ENCODE measurements at places on chromosomes 4 and X.
A peak's percentile ranks its signal among the peaks of the same experiment; 100 is the strongest.

- no peak for DNase-seq
These were observed 101.0 kb downstream of the OPHN1 start for GRCh38 chrX:68332201-68332731.

GRCh38 chr4:101321481-101322042 lies 25.8 kb downstream of the PPP3CA start:
- DNase-seq = no peak

GRCh38 chrX:45322382-45322781 lies 121.7 kb upstream of the DIPK2B start:
- DNase-seq = no peak

DNA sequence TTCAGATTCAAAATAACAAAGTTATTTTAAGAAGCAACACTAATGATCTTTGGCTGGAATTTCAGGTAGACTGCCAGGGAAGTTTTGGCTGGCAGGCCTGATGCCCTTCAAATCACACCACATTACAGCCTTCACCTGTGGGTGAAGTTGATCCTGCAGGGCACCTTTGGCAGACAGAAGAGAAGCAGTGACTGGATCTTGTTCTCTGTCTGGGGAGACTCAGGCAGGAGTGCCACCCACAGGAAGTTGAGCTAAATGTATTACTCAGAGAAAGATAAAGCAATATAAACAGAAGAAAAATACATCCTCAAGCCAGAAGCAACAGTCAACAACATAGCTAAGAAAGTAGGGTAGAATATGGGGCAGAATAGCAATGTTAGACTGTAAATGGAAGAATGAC lies 12.8 kb upstream of the CFAP299 start:
- no peak for DNase-seq

GRCh38 chrX:37348971-37349220 lies 268 bp upstream of the PRRG1 start:
- DNase-seq = no peak

GRCh38 chrX:148259990-148260389 lies 240.4 kb upstream of the AFF2 start:
- DNase-seq = no peak

DNA sequence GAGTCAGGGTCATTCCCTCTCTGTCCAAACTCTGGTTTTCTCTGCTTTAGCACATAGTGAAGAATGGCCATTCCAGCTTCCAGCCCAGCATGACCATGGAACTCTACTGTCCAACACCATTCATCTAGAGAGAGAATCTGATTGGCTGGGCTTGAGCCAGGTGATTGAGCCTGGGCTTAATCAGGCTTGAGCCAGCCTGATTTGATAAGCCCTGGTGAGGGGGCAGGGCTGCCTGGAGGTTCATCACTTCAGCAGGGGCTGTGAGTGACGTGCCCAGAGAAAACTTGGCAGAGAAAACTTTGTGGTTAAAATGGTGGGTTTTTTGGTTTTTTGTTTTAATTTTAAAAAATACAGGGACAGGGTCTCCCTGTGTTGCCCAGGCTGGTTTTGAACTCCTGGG lies 62.5 kb downstream of the KIAA0232 start:
- no peak for DNase-seq

DNA sequence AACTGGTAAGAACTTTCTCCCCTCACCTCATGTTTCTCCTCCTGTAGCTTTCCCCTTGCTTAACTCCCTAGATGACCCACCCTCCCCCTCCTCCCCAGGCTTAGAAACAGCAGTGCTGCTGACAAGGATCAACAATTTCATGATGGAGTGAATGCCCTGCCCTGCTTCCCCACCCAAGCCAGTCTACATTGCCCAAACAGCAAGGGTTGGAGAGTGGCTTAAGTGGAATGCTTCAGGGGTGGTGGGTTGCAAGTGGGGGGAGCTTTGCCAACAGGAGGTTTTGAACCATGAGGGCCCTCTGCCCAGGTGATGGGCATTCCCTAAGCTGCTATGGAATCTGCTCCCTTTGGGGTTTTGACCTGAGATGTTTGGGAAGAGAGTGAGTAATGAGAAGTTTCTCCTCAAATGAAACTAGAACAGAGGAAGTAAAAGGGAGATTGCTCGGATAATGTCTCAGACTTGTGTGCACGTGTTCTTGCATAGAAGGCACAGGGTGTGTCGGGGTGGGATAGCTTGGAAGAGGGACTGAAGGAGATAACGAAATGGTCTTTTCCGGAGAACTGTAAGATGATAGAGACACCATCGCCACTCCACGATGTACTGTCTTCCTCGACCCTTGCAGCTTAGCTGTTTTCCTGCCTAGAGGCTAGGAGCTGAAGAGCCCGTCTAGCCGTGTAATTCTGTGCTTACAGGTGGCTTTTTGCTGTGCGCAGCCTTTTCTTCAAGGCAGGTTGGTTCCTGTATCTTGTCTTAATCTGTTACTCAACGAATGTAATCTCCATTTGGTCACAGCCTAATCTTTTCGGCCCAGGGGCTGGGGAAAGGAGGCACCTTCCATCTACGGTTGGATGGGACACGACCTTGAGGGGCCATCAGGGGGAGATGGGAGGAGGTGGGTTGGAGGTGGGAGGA lies 10.1 kb downstream of the GDPD2 start:
- DNase-seq = no peak

- DNase-seq = no peak
These were observed 72.1 kb upstream of the ACSL1 start for GRCh38 chr4:184897895-184898294.

DNA sequence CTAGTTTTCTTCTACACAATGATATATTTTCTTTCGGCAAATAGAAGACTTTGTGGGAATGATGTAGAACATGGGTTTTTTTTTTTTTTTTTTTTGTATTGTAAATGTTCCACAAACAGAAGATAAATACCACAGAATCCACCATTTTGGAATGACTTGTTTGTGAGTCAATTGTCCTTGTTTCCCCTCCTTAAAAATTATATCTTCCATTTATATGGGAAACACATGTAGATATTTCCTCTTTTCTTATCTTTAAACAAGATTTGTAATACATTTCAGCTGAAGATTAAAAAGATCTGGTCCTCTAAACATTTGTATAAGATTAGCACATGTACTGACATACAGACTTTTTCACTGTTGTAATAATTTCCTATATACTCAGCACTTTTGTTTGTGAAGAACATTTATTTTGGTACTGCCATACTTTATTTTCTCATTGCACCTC lies 304.6 kb downstream of the SPRY1 start:
- DNase-seq = no peak

DNA sequence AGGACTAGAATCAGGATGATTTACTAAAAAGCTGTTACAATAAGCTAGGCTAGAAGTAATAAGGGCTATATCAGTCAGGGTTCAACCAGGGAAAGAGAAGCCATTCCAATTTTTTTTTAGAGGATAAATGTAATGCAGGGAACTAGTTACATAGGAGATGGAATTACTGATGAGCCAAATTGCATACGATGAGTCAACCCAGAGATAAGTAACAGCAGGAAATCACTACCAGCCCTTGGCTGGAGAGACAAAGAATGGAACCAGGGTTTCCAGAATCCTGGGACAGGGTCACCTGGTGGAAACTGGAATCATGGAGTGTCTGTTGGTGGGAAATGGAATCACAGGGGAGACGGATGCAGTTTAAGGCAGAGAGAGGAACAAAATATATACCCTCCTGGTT lies 13.1 kb upstream of the MAGEA4 start:
- no peak for DNase-seq

- no peak for DNase-seq
These were observed 178.0 kb downstream of the MGST2 start for GRCh38 chr4:139843641-139844040.

- DNase-seq = no peak
These were observed 109.9 kb upstream of the SMIM10 start for GRCh38 chrX:134880866-134881265.

DNA sequence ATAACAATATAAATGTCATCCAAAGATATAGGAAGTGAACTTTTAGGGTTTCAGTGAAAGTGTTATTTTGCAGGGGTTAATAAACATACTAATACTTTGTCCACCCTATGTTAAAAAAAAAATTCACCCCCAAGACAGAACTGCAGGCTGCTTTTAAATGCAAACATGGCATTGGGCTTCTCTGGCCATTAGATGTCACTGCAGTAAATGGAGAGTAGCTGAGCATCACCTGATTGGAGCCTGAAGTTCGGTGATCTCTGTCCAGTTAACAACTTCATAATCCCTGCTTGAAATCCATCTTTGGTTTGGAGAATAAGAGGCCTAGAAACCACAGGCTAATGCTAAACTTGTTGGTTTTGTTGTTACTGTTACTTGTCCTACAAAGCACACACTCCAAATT lies 18.7 kb downstream of the SLC25A43 start:
- DNase-seq = no peak

- DNase-seq = no peak
These were observed 882.2 kb downstream of the STIM2 start for GRCh38 chr4:27742816-27743215.

GRCh38 chrX:153662266-153662665 lies 11.3 kb downstream of the PNCK start:
- no peak for DNase-seq

- DNase-seq = peak; percentile 56
These were observed 50.2 kb upstream of the TADA2B start for GRCh38 chr4:6992728-6993677.

- no peak for DNase-seq
These were observed 1.3 kb downstream of the TAB3 start for GRCh38 chrX:30887721-30888120.

DNA sequence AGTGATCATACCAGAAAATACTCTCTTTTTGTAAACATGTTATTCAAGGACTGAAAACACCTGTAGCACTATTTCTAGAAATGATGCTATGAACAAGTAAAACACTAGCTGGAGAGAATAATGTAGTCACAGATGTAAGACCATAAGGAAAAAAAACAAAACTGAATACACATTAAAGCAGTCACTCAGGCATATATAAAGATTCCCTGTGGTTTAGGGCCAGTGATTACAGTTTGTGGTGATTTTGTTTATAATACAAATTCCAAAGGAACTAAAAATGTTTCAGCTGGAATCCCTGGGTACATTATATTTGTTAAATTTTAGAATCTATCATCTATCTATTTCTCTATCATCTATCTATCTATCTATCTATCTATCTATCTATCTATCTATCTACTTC lies 777.8 kb upstream of the FRG1 start:
- no peak for DNase-seq

- no peak for DNase-seq
These were observed 4.6 kb downstream of the LOC101059915 start for GRCh38 chrX:71671938-71672337.

- DNase-seq = no peak
These were observed 15.8 kb upstream of the MAGEA4 start for GRCh38 chrX:151896734-151897474.

DNA sequence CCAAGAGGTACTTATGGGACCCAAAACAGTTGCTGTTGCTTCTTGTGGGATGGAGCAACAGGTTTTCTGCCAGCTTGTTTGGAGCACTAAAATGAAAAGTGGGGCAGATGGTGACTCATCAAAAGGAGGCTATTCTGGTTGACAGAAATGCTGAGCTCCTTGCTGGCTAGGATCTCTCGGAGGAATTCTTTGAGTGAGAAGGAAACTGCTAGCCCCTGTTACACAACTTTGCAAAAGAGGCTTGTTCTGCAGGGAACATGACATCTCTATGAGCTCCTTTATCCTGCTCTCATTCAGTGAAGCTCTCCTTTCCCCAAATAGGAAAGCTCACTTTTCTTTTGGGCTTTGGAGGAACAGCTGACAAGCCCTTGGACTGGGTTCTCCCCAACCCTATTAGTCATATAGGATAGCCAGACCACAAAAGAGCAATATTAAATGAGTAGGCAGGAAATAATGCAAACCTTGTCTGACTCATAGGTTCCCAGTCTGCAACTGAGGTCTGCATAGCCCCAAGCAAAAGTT lies 108.3 kb downstream of the CDS1 start:
- no peak for DNase-seq

DNA sequence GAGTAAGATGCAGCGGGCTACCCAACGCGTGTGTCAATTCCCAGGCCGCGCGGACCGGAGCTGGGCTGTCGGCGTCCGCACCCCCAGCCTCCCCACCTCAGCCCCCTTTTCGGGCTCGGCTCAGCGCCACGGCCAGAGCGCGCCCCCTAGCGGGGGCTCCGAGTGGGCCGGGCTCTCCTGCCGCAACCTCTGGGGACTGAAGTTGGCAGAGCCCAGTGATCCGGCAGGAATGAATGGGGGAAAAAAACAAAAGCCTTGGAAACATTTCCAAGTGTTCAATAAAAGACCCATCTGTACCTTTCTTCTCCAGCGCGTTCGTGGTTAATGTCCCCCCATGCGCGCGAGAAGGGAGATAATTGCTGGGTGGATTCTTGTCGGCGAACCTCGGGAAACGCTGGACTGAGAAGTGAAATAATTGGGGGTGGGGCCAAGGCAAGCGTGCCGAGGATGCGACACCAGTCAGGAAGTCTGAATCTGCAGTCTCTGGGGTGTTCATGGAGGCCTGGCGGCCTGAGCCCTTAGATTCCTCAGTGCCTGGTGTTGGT lies 5.2 kb upstream of the ARX start:
- DNase-seq = no peak

DNA sequence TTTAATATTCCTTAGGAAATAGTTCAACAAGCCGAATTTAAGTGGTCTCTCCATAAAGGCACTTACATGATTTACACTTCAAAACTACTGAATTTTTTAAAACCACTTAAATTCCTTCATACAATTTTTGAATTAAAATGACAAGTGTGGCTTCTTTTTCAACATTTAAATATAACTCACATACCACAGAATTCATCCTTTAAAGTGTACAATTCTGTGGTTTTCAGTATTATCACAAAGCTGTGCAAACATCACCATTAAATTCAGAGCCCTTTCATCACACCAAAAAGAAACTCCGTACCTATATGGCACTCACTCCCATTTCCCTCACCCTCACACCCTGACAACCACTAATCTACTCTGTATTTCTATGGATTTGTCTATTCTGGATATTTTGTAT lies 200.9 kb upstream of the MAB21L2 start:
- DNase-seq = no peak

DNA sequence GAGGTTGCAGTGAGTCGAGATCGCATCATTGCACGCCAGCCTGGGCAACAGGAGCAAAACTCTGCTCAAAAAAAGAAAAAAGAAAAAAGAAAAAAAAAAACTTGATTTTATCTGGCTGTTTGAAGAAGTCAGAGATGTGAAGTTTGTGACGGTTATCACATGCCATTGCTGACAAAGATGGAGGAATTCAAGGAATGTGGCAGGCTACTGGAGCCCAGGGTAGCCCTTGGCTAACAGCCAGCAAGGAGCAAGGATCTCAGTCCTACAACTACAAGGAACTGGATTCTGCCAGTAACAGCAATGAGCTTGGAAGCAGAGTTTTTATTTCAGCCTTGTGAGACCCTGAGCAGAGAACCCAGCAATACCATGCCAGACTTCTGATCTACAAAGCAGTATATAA lies 24.3 kb upstream of the TET2 start:
- DNase-seq = no peak

Measured in NCI-H187 (cell line).